ENCODE measurements at places on chromosomes 3 and 15.
A peak's percentile ranks its signal among the peaks of the same experiment; 100 is the strongest.

DNA sequence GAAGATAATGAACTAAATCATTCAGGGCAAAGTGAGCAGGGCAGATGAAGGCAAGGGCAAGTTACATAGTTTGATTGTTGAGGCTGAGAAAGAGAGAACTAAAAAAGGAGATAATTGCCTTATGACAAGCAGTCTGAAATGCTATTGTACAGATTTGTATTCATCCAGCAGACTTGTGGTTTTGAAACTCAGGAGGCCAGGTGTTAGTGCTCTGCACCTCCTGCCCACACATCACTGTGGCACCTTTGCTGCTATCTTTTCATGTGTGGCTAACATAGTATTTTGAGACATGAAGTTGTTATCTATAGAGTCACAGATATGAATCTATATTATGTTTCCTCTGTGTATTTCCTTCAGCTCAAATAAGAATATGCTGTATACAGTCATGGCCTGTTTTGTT, 24.3 kb upstream of the SUCLG2 start:
- DNase-seq: no peak

DNA sequence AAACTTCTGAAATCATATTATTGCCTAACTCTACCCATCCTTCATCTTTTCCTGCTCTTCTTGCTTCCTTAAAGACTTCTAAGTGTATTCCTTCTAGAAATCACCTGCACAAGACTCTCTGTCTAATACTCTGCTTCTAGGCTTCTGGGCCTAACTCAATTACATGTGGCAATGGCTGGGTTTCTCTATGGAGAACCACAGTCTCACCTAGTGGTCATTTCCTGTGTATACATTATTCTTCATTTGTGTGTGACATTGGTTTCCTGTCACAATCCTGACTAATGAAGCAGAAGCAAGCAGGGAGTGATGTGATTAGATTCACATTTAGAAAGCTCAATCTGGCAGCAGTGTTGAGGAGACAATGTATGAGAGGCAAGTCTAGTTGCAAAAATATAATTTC, 16.9 kb upstream of the CLDN1 start:
- no peak for DNase-seq

DNA sequence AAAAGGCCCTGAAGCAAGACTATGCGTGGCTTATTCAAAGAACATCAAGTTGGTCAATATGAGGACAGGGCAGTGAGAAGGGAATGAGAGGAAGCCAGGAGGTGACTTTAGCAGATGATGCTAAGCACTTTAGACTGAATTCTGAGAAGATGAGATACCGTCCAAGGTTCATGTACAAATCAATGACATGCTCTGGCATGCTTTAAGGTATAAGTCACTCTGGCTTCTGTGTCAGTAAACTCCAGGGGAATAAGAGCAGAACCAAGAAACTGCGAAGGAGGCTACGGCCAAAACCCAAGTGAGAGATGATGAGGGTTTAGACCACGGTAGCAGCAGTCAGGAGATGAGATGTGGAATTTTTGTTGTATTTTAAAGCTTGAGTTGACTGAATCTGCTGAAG, 8.9 kb upstream of the CCDC50 start:
- no peak for DNase-seq

- no peak for DNase-seq
Measured at GRCh38 chr15:69340243-69340900, 41.7 kb downstream of the PAQR5 start.

DNA sequence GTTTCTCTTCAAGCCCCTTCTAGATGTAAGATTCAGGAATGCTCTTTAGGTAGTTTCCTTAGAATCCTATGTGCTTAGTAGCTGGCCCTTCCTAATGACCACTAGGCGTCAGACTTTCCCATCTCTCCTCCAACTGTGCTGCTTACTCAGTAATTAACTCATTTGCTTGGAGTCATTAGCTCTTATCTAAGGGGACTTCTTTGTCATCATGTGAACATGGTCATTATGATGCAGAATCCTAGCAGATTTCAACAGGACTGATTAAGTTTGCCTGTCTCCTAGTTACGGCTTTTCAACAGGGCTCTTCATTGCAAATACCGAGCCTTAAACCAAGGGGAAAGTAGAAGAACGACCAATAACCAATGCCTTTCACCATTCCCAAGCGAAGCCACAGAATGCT, 46.4 kb downstream of the GJD2 start:
- peak; percentile 38 for DNase-seq

GRCh38 chr3:172213200-172213599, 173.8 kb downstream of the FNDC3B start:
- DNase-seq: no peak

DNA sequence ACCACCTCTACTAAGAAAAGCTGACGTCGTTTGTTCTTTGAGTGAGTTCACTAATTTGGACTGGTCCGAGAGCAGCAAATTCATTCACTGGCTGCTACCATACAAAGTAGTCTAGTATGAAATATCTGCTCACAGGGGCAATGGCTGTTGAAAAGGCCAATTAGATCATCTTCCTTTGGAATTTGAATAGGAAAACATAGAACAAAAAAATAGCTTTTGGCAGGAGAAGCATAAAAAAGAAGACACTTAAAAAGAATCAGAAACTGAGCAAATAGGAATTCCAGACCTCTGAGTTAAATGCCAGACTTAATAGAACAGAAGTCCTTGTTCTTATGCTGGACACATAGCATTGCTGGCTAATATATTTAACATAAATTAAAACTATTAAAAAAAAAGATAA, 159.3 kb downstream of the IL1RAP start:
- DNase-seq: no peak

DNA sequence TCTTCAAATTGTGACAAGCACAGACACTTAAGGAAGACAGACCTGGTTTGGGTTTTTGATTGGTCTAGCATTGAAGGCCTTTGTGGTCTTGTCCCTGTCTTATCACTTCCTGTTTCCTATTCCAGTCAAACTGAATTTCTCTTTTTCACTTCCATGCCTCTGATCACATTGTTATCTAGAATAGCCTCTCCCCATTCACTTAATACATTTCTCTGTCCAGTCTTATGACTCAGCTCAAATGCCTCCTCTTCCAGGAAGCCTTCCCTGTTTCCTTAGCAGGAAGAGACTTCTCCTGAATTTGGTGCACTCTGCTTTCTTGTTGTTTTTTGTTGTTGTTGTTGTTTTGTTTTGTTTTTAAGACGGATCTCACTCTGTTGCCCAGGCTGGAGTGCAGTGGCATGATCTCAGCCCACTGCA, 45.5 kb downstream of the LIMD1 start:
- DNase-seq: no peak

DNA sequence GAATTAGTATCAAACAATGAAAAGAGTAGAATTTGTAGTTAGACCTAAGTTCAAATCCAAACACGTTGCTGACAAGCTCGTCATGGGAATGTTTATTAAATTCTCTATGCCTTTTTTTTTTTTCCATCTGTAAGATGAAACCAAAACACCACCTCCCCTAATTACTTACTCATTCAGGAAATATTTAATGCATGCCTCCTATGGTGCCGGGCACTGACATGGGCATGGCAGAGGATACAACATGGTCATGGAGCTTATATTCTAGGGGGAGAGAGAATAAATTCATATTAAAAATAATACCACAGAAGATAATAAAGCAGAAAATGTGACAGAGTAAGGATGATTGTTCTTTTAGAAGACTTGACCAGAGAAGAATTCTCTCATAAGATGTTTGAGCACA, 215.8 kb downstream of the RYR3 start:
- peak; percentile 13 for DNase-seq

DNA sequence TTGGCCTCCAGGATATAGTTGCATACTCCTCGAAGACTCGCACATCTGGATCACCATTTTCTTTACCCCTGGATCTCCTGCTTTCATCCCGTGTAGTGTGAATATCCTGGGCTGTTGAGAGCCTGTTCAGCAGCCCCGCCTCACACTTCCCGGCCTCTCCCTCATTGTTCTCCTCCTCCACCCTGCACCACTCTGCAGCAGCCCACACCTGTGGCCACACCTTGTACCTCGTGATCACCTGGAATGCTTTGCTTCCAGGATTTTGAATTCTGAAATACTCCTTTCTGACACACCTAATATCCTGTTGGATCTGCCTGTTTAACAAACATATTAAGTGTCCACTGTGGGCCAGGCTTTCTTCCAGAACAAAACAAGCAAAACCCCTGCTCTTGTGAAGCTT, 14.4 kb downstream of the ABHD17C start:
- peak; percentile 85 for DNase-seq

GRCh38 chr15:49860101-49860500, 239.3 kb downstream of the DTWD1 start:
- DNase-seq: no peak

DNA sequence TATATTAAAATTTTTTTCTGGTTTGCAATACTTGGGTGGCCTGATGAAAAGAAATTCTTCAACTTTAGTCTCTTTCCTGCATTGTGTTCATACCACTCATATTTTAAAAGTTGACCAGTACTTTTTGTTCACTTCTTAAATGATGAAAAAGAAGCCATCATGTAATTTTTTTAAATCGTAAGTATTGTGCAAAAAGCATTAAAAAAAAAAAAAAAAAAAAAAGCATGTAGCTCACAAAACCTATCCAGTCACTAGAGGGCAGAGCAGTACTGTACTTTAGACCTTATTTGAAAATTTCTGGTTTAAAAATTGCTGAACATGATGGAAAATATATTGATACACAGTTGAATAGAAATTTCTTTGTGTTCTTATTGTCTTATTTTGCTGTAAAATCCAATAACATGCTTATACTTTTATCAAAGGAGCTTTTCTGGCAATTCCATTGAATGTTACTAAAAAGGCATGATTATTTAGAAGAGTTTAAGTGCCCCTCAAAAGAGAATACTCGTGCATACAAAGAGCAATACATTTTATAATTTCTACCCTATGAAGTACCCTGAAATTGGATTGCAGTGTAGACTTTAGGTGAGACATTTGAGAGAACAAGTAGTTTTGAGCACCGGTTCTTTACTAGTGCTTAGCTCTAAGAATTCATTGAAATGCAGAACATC, 137.7 kb downstream of the BBX start:
- peak; percentile 12 for DNase-seq

DNA sequence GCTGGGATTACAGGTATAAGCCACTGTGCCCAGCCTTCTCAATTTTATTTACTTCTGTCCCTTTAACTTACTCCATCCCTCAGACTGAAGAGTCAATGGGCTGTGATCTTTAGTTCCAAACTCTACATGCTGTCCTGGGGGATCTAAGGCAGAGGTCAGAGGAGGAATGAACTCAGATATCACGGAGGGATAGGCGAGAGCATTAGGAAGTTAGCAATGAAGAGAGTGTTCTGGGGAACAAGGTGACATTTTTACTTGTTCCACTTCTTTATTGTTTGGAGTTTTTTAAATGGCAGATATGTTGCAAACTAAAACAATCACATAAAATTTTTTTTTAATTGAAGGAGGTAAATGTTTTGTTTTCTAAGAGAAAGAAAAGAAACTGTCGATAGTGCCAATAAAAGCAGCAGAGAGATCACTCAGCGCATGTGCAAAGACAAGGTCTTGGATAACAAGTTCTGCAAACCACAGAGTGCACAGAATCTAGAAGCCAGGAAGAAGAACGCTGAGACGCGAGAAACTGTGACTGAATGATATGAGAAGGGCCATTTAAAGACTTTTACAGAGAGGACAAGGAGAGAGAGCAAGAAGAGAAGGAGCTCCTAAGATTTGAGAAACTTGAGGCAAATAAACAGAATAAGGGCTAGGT, 10.8 kb upstream of the CA12 start:
- DNase-seq: no peak

DNA sequence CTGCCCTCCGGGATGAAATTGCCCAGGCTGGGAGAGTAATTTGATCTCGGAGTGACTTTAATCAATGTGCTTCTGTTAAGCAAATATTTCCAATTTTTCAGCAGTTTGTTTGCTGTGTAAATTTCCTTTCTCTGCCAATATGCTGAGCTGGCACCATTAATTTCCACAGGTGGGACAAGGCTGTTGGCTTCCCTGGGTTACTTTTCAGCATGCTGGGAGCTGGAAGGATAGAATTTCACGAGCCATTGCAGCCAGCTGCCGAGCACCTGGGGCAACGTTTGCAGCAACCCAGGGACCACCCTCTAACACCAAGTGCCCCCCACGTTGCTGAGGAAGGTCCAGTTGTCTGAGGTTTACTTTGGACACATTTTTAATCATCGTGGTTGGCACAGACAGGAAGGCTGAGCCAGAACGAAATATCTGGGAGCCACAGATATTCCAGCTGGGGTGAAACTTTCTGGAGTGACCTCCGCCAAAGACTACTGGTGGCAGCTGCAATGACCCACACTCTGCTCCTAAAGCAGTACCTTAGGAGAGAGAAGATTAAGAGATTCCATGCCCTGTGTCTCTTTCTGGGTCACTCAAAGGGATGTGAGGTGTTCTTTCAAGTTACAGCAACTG, 293.3 kb upstream of the RGMA start:
- DNase-seq: no peak

DNA sequence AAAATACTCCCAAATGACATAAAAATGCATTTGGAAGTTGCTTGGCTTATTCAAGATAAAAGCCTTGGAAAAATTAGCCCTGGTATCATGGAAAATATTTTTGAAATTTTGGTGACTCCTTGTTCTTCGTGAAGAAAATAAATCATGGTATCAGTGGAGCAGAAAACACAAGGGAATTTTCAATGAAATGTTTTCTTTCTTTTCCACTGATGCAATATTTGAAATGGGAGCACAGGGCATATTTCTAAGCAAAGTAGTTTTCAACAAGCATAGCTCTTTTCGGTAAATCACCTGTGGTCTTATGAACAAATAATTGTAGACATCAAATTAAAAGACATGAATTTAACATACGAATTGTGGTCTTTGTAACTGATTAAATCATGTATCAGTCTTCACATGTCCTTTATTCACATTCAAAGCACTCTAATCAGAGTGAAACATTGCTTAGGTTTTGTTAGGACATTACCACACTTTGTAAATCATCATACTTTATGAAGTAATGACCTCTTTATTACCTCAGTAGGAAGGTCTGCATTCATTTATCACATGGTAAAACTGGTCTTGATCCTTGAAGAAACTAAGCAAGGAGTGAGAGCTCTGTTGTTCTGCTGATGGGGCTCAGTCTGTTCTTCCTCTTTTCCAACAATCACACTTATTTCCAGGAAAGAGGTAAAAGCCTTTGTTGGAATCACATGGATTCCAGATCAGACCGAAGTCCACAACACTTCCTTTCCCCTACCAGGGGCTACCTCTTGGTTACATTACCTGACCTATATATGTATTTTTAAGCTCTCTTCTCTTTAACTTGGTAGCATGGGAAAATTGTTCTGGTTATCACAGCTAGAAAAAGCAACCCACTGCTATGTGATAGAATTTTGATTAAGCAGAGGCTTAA, 413.5 kb upstream of the THBS1 start:
- DNase-seq: no peak

DNA sequence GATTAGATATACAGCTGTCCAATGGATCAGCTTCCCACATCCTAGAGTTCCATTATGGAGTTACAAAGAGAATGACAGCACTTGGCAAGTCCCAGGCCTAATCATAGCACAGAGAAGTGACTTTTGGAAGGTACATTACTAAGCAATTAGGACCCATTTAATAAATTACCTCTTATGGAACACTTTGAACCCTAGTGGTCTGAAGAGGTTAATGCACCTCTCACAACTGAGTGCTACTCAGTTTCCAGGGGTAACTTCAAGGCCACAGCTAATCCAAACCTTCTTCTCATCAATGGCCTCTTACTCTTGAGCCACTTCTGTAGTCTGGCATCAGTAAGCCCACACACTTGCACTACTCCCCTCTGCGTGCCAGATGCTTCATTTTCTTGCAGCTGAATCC, 34.9 kb upstream of the MEIS2 start:
- peak; percentile 10 for DNase-seq

- DNase-seq: no peak
Measured at GRCh38 chr3:134476306-134476705, 9.5 kb downstream of the ANAPC13 start.
